ENCODE measurements at places on chromosomes 3 and 15. TPM values are rescaled to one million over a fixed set of nuclear protein-coding genes. Genes with fewer than 3 reads are reported as not detected.

DNA sequence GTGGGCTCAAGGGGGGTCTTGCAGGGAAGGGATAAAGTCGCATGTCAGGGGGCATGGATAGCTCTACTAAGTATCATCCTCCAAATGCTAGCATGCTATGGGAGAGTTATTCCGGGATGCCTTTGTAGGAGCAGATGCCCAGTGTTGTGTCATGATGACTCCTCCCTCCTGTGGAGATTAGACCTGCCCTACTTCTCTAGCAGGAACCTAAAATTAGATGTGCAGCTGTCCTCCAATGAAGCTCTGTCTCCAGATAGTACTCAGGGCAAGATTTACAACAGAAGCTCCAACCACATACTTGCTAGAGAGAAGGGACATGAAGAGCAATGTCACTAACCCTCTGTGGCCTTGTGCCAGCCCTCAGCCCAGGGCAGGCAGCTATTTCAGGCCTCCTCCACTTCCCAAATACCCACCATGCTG lies 82.5 kb downstream of the AGBL1 start:
- DNase-seq, result no peak

DNA sequence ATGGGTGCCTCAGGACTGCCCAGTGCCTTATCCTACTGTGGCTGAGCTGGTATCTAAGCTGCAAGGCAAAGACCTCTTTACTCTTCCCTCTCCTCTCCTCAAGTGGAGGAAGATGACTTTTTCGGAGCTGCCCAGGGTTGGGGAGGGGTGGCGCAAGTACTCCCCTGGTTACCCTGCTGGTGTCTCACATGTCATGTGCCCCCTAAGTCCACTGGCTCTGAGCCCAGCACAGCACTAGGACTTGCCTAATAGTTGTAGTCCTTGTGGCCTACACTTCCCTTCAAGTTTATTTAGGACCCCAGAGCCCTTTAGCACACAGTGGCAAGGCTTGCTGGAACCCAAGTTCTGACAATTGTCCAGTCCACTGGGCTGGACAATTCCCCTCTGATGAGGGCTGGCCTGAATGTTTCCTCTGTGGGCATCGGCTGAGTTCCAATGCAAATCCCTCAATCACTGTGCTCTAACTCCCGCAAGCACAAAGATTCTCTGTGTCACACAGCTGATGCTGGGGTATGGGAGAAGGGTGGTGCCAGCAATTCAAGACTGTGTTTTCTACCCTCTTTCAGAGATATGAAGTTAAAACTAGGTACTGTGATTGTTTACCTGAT lies 60.4 kb downstream of the UQCC5 start:
- no peak for DNase-seq

GRCh38 chr3:53163444-53164387 lies 2.7 kb downstream of the PRKCD start:
- no peak for DNase-seq

The ZNF770 gene
- 22.7 TPM for polyA plus RNA-seq

DNA sequence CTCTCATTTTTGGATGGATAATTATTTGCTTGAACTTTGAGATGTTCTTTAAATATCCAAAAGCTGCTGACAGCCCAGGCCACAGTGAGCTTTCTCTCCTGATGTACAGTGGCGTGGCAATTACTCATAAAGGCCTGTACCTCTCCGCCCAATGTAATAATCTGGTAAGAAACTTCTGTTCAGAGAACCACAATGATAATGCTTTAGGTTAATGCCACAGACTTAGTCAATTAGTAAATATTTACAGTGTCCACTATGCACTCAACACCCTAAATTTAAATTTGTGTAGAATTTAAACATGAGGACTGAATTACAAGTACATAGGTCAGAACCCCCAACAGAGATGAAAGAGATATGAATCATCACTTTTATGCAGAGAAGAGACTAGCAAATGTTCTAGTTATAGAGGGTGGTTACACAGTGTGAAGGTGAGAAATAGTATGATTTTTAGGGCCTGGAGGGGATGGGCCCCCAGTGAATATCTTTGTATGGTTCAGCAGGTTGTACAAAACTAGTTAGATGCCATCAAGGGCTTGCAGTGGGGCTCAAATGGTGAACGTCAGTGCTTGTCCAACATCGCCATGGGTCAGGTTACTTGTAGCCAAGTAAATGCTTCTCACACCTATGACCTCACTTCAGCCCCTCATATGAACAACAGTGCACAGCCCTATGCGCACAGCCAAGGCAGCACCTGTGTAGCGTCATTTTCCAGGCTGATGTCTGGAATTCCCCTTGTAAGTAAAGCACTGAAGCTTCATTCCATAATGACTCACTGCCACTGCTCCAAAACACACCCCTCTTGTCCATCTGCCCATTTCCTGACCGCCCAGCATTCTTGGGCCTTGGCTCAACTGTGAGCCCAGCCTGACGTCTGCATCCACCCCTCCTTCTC lies 13.3 kb downstream of the ABHD2 start:
- DNase-seq, result peak; percentile 87

DNA sequence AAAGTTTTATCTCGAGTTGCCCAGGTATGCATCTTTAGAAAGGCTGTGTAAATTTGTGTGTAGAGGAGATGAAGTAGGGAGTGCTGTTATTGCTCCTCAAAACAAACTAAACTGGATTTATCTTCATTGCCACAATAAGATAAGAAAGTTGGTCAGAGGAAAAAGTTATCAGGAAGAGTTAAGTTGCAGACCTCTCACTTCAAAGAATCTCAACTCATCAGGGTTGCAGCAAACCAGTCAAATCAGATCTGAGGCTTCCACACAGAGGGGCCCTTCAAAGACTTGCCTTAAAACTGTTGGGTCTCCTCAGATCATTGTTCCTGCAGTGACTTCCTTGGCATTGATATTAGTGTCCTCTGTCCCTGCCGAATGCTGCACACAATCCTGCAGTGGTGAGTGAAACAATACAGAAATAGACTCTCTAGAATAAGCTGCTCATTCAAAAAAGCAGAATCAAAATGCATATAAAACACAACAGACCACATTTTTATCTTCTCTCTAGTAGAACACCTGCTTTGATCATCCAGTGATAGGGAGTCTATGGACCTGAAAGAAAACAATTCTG lies 191.2 kb upstream of the CBLB start:
- no peak for DNase-seq

GRCh38 chr3:88034491-88035275 lies 24.1 kb downstream of the CGGBP1 start:
- no peak for DNase-seq

DNA sequence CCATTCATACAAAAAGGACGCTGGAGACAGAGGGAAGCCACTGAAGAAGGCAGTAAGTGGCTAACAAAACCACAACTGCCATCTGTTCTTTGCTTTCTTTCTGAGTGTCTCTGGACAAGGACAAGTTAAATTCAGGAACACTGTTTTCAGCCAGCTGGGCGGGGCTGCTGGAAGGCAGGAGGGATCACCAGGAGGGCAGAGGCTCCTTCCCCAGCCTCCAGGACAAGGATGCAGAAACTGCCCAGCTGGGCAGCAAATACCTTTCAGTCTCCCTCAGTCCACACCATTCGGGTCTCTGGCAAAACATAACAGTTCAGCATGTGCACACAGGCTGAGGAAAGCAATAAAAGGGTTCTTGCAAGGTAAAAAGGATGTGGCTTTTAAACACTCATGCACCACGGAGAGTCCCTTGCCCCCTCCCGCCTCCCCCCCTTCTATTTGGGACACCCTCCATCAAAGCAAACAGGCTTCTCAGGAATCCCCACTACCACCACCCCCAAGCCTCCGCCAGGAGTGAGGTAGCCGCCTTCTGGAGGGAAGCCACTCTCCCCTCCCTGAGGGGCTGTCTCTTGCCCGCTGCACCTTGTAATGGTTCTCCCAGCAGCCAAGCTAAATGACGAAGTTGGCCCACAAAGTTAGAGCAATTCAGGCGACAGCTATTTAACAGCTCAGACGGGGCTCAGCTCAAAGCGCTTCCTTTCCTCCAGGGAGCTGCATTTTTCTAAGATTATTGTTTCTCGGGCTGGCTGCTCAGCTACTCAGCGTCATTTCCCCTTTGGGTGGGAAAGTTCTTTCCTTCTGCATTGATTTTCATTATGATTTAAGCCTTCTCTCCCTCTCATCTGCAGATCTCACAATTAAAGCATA lies 3.8 kb downstream of the HEG1 start:
- peak; percentile 62 for DNase-seq

- no peak for DNase-seq
Measured at GRCh38 chr3:166663194-166663593, 716.9 kb downstream of the ZBBX start.

DNA sequence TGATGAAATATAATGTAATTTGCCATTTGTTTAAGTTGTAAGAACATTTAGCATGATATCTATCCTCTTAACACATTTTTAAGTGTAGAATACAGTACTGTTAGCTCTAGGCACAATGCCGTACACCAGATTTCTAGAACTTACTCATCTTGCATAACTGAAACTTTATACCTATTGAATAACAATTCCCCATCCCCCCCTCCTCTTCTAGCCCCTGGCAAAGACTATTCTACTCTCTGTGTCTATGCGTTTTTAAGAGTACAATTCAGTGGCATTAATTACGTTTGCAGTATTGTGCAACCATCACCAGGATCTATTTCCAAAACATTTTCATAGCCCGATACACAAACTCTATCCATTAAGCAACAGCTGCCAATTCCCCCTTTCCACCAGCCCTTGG lies 261.7 kb downstream of the PLOD2 start:
- no peak for DNase-seq

DNA sequence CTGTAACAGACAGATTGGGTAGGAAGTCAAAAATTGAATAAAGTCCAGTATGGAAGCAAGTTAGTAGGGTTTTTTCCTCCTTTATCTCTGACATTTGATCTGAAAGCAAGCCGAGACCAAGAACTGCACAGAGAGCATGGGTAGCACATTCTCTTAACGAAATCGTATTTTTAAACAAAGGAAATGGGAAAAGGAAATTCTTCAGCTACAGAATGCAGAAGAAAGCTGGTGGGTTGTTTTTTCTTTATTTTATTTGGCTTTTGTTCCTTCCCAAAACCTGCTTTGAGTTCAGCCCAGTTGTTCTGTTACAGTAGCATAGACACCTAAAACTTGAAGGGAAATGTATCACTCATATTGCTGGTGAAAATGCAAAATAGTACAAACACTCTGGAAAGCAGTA lies 397.0 kb downstream of the GBE1 start:
- no peak for DNase-seq

DNA sequence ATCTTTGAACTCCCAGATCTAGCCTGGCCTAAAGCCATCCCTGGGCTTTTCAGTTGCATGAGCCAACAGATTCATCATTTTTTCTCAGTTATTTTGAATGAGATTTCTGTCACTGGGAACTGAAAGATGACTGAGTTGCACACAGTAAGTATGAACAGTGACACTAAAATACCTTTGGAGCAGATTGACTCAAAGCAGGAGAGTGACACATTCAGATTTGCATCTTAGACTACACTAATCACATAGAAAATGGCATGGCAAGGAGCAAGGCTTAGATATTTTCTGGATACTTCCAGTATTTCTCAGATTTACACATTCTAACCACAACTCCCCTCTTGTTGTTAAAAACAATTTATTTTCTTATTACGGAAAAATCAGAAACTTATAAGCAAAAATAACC lies 32.8 kb downstream of the SEC62 start:
- no peak for DNase-seq

GRCh38 chr3:184733181-184733580 lies 21.3 kb upstream of the MAGEF1 start:
- no peak for DNase-seq

DNA sequence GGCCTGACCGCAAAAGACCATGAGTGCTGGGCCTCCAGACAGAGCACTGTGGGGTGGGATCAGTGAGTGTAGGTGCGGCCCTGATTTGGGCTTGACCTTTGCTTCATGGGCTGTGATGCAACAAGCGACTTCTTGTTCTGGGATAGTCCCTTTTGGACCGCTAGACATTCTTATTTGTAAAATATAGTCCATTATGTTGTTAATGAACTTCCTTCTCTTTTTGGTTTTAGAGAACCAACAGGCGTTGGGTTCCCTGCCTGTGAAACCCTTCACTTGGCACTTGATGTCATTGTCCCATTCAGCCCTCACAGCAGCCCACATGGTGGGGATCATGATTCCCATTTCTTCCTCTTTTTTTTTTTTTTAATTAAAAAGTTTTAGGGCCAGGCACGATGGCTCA lies 15.8 kb upstream of the TRH start:
- DNase-seq, result no peak

DNA sequence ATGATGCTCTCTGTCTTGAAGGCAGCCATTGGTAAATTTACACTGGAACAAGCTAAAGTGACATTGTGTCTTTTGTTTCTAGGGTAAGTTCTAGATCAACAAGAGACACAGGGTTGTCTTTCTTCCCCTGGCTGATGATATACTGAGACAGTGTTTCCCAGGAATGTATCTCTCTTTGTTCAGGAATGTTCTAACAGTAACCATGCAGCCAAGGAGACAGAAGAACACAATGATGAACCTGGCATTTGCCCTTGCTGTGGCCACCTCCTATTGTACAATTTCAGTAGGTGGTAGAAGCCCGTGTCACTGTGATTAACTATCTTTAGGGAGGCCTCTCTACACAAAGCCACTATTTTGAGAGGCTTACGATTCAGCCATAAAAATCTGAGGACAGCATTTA lies 130.7 kb downstream of the LRTM1 start:
- no peak for DNase-seq

The FLNB gene
- 51.9 TPM for polyA plus RNA-seq

GRCh38 chr3:66344848-66345578 lies 124.2 kb downstream of the SLC25A26 start:
- DNase-seq, result no peak

DNA sequence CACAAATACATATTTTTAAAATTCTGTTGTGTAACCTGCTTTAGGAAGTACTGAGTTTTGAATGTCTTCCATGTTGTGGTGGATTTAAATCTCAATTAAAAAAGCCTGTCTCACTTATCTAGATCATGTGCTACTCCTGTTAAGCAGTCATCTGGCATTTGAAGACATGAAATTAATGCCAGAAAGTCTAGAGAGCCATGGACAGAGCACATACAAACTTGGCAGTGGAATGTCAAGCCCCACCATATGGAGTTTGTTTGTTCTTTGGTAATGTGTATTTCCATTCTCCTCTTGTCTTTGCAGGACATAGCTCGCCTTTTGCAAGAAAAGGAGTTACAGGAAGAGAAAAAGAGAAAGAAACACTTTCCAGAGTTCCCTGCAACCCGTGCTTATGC lies 39.3 kb upstream of the UTS2B start:
- DNase-seq, result no peak

The THPO gene
- polyA plus RNA-seq, result 2.5 TPM

- DNase-seq, result peak; percentile 54
Measured at GRCh38 chr15:85707519-85708338, 87.0 kb downstream of the KLHL25 start.

The CILP gene
- 20.6 TPM for polyA plus RNA-seq

The PCOLCE2 gene
- 1.0 TPM for polyA plus RNA-seq

The EEFSEC gene
- polyA plus RNA-seq, result 19.7 TPM

DNA sequence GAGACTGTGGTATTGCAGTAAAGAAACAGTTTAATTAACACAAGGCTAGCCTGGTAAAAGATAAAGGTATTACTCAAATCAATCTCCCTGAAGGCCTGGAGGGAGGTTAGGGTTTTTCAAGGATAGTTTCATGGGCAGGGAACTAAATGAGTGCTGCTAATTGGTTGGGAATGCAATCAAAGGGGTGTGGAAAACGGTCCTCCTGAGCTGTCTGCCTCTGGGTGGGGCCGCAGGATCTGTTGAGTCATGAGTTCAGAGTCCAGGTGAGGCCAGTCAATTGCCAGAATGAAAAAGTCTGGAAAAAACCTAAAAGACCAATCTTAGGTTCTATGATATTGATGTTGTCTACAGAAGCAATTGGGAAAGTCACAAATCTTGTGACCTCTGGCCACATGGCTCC lies 293.2 kb downstream of the MCTP2 start:
- DNase-seq, result no peak

- DNase-seq, result no peak
Measured at GRCh38 chr3:37163262-37164015, 10.9 kb downstream of the LRRFIP2 start.
